ENCODE measurements at places on chromosomes 7 and 10.

GRCh38 chr10:31291123-31291522 is 27.9 kb upstream of the ZEB1 start:
- DNase-seq = no peak

- DNase-seq = no peak
Observed at GRCh38 chr10:6247041-6247712, 44.4 kb downstream of the PFKFB3 start.

DNA sequence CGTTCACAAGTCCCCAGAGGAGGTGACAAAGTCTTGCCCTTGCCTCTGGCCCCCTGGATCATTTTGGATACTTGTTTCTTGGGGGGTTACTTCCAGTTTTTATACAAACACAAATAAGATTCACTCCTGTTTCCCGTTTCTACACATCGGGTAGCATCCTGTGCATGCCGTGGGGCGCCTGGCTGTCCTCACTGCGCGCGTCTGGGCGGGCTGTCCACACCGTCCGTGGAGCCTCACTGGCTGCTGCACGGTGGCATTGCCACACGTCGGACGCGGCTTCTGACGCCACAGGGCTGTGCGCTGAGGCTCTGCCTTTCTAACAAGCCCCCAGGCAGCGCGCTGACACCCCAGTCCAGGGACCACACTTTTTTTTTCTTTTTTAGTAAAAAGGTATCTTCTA is 18.4 kb downstream of the BNIP3 start:
- DNase-seq = no peak

DNA sequence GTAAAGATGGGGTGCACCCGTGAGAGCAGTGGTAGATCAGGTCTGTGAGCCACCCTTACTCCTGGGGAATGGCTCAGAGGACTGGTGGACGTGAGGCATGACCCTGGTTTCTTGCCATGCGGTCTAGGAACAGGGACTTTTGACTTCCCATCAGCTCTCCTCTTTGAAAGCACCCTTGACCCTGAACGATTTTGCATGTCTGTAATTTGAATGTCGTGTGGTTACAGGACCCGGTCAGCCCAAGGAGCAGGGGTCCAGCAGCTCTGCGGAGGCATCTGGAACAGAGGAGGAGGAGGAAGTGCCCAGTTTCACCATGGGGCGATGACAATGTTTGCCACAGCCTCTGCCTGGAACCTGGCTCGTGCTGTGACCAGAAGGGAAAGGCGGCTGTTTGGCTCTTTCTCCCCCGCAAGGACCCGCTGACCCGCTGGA is 8.6 kb upstream of the ORAI2 start:
- no peak for DNase-seq

DNA sequence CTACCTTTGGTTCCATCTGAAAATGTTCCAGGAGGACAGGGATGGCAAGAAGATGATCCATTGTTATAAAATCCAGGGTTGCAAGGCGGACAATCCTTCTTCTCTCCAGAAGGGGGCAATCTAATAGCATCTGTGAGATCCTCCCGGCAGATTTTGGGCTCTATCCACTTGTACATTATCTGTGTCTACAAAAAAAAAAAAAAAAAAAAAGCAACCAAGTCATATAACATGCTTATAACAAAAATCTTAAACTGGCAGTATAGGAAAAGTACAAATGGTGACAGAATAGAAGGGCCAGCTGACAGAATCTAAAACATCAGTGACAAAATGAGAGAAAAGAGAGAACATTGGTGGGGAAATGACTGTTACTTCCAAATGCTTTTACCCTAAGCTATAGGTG is 132.7 kb downstream of the ELAPOR2 start:
- DNase-seq = no peak

GRCh38 chr10:71048971-71049615 is 160.7 kb upstream of the PCBD1 start:
- DNase-seq = no peak

DNA sequence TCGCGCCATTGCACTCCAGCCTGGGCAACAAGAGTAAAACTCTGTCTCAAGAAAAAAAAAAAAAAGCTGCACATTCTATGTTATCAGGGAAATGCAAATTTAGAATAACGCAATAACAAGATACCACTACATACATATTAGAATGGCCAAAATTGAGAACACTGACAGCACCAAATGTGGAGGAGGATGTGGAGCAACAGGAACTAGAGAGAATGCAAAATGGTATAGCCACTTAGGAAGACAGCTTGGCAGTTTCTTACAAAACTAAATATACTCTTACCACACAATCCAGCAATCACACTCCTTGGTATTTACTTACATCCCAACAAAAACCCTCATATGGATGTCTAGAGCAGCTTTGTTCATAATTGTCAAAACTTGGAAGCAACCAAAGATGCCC is 76.8 kb downstream of the ALOX5 start:
- no peak for DNase-seq

- DNase-seq = no peak
Observed at GRCh38 chr10:111944331-111944730, 239.2 kb downstream of the GPAM start.

GRCh38 chr10:98684019-98684899 is 237.5 kb upstream of the HPS1 start:
- no peak for DNase-seq

DNA sequence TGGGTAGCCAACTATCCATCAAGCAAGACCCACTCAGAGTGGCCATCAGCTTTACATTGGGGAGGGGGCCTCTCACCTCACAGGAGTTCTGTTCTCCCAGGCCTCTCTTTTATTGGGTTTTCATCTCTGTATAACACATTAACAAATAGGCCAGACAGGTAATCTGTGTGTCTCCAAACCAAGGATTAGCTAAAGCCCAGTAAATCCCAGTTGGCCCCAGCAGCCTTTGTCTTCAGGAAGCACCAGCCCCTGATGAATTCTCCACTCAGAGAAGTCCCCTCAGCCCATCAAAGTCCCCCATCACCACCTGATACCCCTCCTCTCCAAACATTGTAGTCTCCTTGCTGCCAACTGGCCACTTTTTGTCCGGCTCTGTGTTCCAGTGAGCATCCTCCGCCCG is 16.9 kb upstream of the SLF2 start:
- no peak for DNase-seq

- DNase-seq = no peak
Observed at GRCh38 chr7:39261771-39262170, 284.1 kb downstream of the POU6F2 start.

GRCh38 chr7:44541028-44541869 is at the start of gene NPC1L1:
Gene NPC1L1, minus strand, starts transcription at chr7:44541330. Its CDS starts 71 bp downstream, at chr7:44541259.
- no peak for DNase-seq

- no peak for DNase-seq
Observed at GRCh38 chr10:90884431-90884830, 12.7 kb downstream of the RPP30 start.

GRCh38 chr7:155380976-155381851 is 76.7 kb upstream of the EN2 start:
- DNase-seq = no peak

GRCh38 chr7:121620953-121621606 is 225.0 kb upstream of the FAM3C start:
- no peak for DNase-seq

GRCh38 chr10:92164036-92164696 is 126.7 kb downstream of the CPEB3 start:
- no peak for DNase-seq

DNA sequence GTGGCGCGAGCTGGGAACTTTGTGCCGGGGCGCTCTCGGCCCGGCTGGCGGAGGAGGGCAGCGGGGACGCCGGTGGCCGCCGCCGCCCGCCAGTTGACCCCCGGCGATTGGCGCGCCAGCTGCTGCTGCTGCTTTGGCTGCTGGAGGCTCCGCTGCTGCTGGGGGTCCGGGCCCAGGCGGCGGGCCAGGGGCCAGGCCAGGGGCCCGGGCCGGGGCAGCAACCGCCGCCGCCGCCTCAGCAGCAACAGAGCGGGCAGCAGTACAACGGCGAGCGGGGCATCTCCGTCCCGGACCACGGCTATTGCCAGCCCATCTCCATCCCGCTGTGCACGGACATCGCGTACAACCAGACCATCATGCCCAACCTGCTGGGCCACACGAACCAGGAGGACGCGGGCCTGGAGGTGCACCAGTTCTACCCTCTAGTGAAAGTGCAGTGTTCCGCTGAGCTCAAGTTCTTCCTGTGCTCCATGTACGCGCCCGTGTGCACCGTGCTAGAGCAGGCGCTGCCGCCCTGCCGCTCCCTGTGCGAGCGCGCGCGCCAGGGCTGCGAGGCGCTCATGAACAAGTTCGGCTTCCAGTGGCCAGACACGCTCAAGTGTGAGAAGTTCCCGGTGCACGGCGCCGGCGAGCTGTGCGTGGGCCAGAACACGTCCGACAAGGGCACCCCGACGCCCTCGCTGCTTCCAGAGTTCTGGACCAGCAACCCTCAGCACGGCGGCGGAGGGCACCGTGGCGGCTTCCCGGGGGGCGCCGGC is 870 bp downstream of the FZD1 start:
- peak; percentile 19 for DNase-seq

- no peak for DNase-seq
Observed at GRCh38 chr7:136605532-136606329, 262.7 kb upstream of the CHRM2 start.

DNA sequence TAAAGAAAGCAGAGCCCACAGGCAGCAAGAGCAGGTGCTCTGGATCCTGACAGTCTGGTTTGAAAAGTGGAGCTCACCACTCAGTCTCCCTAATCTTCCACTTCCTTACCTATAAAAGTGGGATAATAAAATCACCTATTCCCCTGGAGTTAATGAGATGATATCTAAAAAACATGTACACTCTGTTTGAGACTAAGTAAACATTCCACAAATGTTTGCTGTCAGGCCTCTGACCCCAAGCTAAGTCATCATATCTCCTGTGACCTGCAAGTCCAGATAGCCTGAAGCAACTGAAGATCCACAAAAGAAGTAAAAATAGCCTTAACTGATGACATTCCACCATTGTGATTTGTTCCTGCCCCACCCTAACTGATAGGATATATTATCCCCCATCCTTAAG is 1324.5 kb downstream of the XPNPEP1 start:
- DNase-seq = no peak

- peak; percentile 15 for DNase-seq
Observed at GRCh38 chr7:48035967-48036478, 680 bp downstream of the C7orf57 start.

- DNase-seq = peak; percentile 64
Observed at GRCh38 chr10:59362144-59362958, at the start of gene FAM13C. Gene FAM13C, minus strand, starts transcription at chr10:59362549. Its CDS starts 89 bp downstream, at chr10:59362460.

- DNase-seq = no peak
Observed at GRCh38 chr10:132069849-132070182, 4.1 kb downstream of the JAKMIP3 start.

GRCh38 chr7:29883462-29884398 is 77.4 kb downstream of the WIPF3 start:
- no peak for DNase-seq

GRCh38 chr10:78335691-78336401 is 302.2 kb downstream of the RPS24 start:
- DNase-seq = peak; percentile 54

GRCh38 chr7:78852951-78853350 is 600.5 kb downstream of the MAGI2 start:
- no peak for DNase-seq

DNA sequence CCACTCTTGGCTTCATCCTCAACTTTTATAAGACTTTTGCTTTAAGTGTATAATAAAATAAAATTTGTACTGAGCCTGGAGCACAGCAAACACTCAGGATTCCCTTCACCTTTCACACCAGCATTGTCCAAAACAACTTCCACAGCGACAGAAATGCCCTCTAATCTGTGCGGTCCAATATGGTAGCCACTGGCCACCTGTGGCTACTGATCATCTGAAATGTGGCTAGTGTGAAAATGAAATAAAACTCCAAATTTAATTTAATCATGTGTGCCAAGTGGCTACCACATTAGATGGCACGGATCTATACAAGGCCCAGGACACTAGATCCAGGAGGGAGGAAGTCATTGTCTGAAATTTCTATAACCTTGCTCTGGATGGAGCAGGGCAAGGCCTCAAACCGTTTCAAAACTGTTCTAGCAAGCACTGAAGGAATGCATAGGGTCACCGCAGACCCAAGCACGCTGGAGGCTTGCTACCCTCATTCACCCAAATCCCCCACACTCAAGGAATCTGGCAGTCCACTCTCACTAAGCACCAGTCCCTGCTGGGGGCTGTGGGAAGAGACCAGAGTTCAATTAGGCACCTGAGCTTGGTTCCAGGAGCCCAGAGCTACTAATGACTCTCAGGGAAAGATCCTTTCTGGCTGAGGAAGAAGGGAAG is 6.3 kb upstream of the MYO1G start:
- DNase-seq = no peak

DNA sequence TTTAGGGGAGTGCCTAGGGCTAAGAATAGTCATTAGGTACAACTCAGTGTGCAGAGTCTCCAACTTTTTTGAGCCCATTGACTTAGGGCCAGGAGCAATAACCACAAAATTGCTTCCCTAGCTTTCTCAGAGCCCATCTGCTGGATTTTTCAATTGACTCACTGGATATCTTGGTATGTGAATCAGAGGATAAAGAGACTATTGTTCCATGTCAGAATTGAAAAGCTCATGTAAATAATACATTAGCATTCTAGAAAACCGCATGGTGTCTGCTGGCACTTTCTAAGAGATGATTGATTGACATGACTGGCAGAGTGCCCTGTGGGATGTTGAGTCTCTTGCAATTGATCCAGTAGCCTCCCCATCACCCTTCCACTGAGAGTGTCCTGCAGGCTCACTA is 246.2 kb downstream of the CCDC7 start:
- DNase-seq = no peak

- DNase-seq = no peak
Observed at GRCh38 chr10:34792881-34793280, 22.2 kb downstream of the PARD3 start.

DNA sequence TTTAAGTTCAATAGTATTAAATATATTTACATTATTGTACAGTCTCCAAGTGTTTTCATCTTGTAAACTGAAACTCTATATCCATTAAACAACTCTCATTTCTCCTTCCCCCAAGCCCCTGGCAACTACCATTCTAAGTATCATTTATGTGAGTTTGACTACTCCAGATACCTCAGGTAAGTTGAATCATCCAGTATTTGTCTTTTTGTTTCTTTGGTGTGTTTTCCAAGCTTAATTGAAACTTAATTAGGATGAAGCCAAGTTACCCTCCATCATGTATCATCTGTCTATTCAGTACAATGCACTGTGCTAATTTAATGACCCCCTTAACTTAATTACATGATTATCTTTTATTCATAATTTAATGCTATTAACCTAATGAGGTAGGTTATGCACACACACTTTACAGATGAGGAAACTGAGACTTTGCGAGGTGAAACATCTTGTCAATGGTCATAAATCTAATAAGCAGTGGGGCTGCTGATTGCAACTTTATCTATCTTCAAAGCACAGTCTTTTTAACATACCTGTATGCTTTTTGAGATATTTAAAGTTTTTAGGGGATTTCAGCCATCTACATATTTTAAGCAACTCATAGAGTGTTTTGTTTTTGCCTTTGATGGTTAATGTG is 663 bp downstream of the MACC1 start:
- DNase-seq = no peak

DNA sequence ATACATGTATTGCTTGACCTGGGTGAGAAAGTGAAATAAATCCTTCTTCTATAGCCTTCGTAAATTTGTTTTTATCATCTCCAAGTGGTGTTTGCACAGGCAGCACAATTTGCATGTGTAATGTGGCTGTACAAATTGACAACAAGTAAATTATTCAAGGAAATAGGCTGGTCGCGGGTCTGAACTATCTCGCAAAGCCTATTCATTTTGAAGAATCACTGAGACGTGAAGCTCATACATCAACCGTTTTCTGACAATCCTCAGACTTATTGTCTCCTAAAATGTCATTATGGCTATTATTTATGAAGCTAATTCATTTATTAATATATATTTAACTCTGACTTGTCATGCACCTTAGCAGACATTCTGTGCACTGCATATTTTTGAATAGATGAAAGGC is 16.2 kb upstream of the FAM204A start:
- DNase-seq = no peak

GRCh38 chr7:159197066-159197975 is 52.7 kb upstream of the VIPR2 start:
- DNase-seq = no peak

GRCh38 chr10:45008524-45009161 is 7.9 kb downstream of the ZNF22 start:
- DNase-seq = peak; percentile 47
